ENCODE measurements at places on chromosomes 2 and 18.

- DNase-seq = no peak
Measured at GRCh38 chr2:197113275-197113711, 186.8 kb upstream of the PGAP1 start.

DNA sequence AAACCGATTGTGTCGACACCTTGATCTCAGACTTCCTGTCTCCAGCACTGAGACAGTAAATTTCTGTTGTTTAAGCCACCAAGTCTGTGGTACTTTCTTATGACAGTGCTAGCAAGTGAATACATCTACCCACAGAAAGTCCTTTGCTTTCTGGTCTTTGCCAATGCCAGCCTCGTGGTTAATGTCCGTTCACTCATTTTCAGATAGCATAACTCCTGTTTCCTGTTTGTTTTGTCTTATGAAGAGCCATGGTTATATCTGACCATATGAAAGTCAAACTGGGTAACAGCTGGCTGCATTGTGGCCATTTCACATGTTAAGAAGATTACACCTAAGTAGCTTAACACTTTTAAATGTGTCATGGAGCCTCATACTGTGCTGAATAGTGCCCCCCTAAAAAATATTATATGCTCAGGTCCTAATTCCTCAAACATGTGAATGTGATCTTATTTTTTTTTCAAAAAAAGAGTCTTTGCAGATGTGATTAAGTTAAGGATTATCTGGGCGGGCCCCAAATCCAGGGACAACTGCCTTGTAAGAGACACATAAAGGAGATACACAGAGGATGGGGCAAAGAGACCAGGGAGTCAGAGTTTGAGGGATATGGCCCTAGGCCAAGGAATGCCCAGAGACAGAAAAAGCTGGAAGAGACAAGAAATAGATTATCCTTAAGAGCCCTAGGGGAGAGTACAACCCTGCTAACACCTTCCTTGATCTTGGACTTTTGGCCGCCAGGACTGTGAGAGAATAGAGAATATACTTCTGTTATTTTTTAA, 118.0 kb downstream of the KCNE4 start:
- no peak for DNase-seq

GRCh38 chr18:75923169-75923568, 495.7 kb upstream of the SMIM21 start:
- no peak for DNase-seq

DNA sequence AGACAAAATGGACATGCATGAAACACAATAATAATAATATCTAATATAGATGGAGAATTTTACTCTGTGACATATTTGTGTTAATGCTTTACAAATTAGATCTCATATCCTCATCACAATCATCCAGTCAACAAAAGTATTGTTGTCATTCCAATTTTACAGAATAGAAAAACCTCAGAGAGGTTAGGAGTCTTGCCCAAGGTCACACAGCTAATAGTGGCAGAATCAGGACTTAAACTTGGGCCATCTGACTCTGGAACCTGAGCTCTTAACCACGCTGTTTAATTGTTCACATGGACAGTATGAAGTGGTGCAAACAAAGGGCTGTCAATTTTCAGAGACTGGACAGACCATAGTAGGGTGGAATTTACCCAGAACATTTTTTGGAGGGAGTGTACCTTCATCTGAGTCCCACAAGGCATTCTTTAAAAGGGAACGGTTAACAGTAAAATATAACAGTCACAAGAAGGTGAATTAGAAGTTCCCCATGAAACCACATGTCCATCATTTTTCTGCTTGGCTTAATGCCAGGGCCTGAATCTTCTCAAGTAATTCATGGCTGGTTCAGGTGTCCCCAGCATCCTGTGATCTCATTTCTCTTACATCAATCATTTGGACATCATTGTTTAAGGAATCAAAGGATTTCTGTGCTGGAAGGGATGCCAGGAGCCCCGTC, 35.4 kb upstream of the CCDC93 start:
- DNase-seq = no peak

GRCh38 chr2:66438891-66439811, 4.2 kb downstream of the MEIS1 start:
- DNase-seq = peak; percentile 33

DNA sequence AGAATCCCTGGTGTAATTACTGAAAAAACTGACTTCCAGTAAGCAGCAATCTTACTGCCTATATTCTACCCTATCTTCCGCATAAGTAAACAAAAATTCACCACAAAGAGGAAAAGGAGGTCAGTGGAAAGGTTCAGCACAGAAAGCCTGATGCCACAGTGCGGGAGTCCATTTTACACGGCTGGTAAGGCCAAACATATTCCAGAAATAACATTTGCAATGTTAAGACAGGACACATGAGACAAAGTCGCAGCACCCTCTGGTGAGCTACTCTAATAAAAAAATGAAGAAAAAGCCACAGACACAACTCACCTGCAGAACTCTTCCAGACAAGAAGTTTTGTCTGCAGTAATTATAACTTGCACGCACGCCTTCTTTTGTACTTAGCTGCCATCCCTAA, 40.6 kb downstream of the GEMIN6 start:
- no peak for DNase-seq

- DNase-seq = no peak
Measured at GRCh38 chr2:149184991-149185390, 145.4 kb upstream of the LYPD6 start.

GRCh38 chr2:233413046-233413445, 58.8 kb downstream of the DGKD start:
- no peak for DNase-seq

- no peak for DNase-seq
Measured at GRCh38 chr2:172012677-172013391, 13.1 kb downstream of the METAP1D start.

- DNase-seq = no peak
Measured at GRCh38 chr2:42421601-42422239, 60.7 kb upstream of the COX7A2L start.

DNA sequence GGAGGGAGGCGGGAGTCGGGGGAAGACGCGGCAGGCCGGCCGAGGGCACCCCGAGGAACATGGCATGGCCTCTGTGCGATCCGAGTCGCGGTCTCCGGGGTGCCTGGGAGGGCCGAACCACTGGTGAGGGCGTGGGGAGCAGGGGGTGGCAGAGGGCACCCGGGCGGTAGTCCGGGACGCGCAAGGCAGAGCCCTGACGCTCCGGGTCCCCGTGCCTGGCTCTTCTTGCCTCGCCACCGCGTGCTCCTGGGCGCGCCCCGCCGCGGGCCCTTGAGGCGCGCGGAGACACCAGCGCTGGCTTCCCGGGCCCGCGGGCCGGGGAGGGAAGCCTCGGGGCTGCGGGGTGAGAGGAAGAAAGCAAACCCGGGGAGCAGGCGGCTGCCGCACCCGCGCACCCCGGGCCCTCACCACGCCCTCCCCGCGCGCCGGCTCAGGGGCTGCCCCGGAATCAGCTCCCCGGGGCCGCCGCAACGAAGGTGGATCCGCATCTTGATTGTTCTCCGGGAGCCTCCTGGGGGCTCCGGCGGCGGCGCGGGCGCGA, 4.3 kb downstream of the SOX11 start:
- no peak for DNase-seq

- DNase-seq = no peak
Measured at GRCh38 chr2:117989854-117990438, 23.9 kb downstream of the CCDC93 start.

DNA sequence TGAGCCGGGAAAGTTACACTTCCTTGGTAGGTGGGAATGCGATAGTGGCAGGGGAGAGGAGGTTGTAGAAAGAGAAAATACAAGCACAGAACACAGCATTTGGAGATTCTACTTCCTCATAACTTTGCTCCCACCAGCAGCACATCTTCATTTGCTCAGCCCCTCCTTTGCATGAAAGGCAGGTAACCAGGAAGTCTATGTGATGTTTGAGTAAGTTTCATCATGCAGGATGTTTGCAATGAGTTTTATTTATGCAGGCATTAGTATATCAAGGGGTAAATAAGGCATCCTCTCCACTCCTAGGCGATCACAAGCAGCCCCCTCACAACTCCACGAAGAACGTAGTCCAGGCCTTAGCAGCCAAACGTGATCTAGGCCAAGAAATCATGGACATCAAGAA, 5.0 kb downstream of the RNF152 start:
- no peak for DNase-seq

- no peak for DNase-seq
Measured at GRCh38 chr2:132816234-132816633, 146.2 kb upstream of the LYPD1 start.

DNA sequence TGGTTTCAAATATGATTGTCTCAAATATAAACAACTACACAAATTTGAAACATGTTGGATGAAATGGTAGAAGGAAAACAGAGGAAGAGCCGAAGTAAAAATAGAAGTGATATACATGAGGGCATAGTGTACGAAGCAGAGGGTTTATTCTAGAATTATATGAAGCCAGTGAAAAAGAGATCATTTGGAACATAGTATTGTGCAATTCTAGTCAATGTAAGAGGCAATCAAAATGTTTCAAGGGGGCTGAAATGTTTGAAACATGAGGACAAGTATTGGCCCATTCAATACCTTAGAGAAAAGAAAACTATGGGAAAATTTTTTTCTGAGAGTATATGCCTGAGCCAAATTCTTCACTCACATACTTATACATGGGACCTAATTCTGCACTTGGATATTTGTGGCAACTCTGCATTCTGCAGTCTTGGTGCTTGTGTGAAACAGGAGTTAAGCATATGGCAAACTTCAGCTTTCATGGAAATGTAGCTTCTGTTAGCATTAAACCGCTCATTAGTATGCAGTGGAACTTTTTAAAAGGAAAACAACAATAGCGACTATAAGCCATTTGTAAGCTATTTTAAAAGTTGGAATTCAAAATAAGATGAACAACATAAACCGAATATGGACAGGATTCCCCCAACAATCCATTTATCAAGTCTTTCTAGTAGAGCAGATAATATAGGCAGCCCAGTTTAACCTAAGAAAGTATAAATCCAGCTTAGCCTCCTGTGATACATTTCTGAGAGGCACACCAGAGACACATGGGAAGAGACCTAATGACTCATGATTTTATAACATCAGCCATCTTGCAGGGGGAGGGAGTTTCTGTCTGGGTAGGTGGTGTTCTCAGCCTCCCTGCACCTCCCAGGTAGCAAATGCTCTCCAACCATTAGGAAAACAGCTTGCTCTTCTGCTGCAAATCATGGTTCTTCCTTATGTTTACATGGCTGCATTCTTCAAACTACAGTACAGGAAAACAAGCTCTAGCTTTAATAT, 197.8 kb downstream of the PAX3 start:
- no peak for DNase-seq

DNA sequence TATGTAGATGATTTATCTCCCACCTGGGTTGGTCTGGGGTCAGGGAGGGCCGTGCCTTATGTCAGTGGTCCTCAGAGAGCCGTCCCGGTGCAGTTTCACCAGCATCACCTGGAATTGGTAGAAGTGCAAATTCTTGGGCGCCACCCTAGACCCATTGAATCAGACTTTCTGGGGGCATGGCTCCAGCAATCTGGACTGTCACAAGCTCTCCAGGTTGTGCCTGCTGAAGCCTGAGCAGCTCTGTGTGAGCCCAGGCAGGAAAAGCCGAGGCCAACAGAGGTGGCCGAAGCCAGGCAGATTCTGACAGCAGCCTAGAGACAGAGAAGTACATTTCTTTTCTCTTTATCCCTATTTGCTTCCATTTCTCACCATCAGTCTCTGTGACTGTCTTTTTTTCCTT, 98.4 kb upstream of the SEC11C start:
- DNase-seq = no peak

GRCh38 chr18:40079786-40080185, 1875.2 kb upstream of the PIK3C3 start:
- no peak for DNase-seq

- DNase-seq = no peak
Measured at GRCh38 chr2:5695654-5696403, 3.6 kb downstream of the SOX11 start.

- DNase-seq = no peak
Measured at GRCh38 chr2:110876167-110876999, 144.0 kb downstream of the ACOXL start.

DNA sequence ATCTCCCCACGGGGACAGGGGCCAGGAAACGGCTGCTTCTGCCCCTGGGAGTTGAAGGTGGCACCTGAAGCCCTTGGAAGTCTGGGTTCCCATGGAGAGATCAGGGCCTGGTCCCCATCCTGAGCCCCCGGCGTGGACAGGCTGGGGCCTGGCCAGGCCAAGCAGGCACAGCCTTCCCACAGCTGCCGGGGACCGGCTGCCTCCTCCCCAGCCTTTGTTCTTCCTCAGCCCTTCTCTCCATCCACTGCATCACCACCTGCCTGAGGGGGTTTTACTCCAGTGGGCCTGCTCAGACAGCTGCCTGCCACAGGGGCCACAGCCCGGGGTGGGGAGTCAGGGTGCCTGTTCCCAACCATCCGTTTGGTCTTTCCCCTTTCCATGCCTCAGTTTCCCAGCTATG, 187.7 kb downstream of the INHBB start:
- no peak for DNase-seq

- peak; percentile 5 for DNase-seq
Measured at GRCh38 chr18:45282101-45282812, 333.0 kb upstream of the SLC14A2 start.

- DNase-seq = no peak
Measured at GRCh38 chr2:10019174-10019573, 24.2 kb upstream of the KLF11 start.

DNA sequence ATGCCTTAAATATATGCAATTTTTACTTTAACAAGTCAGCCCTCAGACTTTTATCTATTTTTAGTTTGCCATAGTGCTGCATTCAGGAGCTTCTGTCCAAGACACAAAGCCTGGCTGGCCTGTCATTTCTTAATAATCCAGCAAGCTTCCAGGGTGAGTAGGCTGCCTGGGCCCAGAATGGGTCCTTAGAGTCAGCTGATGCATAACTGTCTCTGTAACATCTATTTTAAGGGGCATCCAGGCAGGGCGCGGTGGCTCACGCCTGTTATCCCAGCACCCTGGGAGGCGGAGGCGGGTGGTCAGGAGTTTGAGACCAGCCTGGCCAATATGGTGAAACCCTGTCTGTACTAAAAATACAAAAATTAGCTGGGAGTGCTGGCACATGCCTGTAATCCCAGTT, 11.8 kb upstream of the GNLY start:
- peak; percentile 36 for DNase-seq

- DNase-seq = no peak
Measured at GRCh38 chr2:182548031-182548950, 121.5 kb upstream of the PDE1A start.

- DNase-seq = no peak
Measured at GRCh38 chr2:72129681-72130340, 17.9 kb downstream of the CYP26B1 start.

GRCh38 chr2:149906886-149907285, 319.3 kb upstream of the MMADHC start:
- no peak for DNase-seq

Data from hepatic stellate cell (primary cell).